Stimulated activated CD8-positive, alpha-beta memory T cell treated with anti-CD3 and anti-CD28 coated beads, Interleukin-15, amount 100 ng/mL, for 48 hours (primary cell): ENCODE measurements at places on chromosomes 4 and X.

DNA sequence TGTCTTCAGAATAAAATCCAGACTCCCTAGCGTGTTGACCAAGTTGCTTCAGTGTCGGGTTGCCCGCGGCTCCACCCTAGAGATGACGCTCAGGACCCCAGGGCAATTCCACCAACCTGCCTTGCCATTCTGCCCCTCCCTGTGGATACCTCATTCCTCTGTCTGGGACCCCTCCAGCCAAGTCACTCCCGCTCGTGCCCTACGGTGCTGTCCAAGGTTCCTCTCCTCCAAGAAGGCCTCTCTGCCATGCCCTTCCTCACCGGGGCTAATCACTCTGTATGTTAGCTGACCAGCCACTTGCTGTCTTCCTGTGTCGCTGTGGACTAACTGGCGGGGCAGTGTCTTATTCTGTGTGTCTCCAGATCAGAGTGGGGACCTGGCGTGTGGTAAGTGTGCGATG is 46.6 kb downstream of the TENM3 start:
- no peak for DNase-seq

DNA sequence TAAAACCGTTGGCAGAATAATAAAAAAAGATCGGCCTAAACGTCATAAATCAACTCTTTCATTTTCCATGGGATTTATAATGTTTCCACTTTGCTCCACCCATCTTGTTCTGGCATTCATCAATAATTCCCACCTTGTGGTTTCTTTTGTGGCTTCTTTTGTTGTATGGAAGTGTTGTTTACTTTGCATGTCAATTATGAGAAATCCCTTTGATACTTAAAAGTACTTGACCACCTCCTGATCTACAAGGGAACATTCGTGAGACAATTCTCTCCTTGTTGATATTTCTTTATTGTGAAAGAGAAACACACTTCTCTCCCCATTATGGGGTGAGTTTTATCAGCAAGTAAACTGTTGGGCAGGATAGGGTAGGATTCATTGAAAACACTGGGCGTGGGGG is 2.8 kb downstream of the AMELX start:
- DNase-seq = no peak

DNA sequence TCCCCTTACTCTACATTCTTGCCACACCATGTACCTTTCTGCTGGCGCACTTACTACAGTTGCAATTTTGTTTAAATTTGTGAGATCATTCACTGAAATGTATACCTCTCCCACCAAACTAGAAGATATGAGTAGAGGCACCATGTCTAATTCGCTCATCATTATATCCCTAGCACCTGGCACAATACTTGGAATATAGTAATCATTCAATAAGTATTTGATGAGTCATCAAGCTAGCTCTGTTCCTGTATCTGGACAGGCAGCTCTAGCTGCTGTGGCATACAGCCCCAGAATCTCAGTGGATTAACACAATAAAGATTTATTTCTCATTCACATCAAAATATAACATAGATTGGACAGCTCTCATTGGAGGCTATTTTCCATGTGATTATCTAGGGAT is 245.9 kb downstream of the IDS start:
- no peak for DNase-seq

DNA sequence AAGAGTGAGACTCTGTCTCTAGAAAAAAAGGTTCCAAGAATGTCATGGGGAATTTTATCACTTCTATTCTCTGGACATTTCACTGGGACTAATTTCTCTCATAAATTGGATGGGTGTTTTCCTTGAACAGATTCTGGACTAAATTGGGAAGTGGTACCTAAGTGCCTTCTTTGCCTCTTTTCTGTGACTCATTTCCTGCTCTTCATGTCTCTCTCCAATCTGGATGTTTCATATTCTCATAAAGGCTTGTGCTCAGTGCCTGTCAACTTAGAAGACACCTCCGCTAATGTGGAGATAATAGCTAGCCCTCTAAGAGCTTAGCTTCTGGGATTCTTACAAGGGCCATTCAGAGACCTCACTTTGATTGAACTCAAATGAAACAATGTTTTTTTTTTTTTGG is 38.0 kb upstream of the IGFBP7 start:
- no peak for DNase-seq

GRCh38 chr4:151233600-151233999 is 43.4 kb upstream of the PRSS48 start:
- no peak for DNase-seq

DNA sequence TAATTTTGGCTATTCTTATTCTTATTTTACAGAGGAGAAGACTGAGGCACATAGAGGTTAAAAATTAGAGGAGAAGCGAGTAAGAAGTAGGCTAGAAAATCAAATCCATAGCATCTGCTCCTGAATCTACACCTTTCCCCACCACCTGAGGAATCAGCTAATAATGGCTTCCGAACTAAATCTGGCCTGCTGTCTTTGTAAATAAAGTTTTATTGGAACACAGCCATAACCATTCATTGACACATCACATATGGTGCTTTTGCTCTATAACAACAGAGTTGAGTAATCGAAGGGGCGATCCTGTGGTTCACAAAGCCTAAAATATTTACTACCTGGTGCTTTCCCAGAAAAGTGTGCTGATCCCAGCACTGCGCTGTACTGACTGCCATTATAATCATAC is 38.2 kb downstream of the F11 start:
- DNase-seq = no peak

- no peak for DNase-seq
Observed at GRCh38 chr4:133624744-133625143, 475.6 kb downstream of the PCDH10 start.

DNA sequence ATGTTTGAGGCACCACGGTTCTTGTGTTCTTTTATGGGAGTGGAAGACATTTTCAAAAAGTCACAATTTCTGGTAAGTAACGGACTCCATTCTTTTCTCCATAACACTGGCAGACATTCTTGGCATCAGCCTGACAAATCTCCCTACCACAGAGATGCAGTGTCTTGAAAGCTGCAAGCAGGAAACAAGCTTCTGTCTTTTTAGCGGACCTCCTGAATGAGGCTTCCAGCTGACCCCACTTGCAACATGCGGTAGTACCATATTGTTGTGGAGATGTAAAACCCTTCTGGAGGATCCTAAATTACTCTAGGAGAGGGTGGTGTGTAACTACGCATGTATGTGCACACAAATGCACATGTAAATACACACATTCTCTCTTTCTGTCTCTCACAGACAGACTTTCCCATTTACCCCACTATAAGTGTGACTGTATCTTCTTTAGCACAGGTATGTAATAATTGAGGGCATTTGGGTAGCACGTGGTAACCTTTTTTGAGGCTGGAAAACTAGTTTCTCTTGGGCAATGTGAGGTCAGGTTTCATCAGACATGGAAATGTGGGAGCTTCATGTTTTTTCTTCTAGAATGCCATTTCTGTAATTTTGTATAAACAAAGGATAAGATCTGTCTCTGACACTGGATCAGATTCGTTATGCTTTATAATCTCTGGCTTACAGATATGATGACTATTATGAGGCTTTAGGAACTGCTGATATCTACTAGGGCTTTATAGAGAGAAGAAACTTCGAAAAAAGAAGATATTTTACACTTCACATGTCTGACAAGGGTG is 130.1 kb downstream of the MGST2 start:
- no peak for DNase-seq

DNA sequence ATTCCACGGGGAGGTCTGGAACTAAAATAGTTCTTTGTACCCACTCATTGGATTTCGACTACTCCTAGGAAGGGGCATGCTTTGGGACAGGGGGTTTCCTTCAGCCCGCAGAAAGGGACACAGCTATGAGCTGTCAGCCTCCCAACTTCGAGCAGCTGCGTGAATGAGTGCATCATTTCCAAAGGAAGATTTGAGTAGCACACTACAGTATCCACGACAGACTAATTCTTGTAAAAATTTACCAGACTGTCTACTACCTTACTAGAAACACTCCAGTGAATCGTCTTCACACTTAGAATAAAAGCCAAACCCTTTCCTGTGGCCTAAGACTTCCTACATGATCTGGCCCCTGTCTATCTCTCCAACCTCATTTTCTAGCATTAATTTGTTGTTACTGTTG is 101.9 kb downstream of the MAOA start:
- no peak for DNase-seq

DNA sequence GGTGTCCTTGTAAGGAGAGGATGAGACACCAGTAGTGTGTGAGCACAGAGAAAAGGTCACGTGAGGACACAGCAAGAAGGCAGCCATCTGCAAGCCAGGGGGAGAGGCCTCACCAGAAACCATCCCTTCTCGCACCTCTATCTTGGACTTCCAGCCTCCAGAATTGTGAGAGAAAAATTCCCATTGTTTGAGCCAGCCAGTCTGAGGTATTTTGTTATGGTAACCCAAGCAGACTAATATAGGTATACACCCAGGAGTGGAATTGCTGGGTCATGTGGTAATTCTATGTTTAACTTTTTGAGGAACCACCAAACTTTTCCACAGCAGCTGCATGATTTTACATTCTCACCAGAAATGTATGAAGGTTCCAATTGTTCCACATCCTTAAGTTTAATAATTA is 25.6 kb downstream of the ZDHHC9 start:
- no peak for DNase-seq

DNA sequence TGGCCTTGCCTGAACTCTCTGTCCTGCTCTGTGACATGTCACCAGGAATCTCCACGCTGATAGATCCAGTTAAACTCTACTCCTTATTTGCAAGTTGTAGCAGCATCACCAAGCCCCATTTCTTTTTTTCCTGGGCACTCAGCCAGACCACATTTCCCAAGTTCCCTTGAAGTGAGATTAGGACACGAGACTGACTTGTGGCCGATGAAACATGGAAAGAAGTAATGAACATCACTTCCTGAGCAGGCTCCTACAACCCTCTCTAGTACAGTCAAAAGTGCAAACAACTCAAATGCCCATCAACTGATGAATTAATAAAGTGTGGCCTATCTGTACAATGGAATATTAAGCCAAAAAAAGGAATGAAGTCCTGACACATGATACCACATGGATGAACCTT is 74.6 kb downstream of the MAP3K15 start:
- no peak for DNase-seq

- no peak for DNase-seq
Observed at GRCh38 chr4:7703688-7704087, 236.0 kb downstream of the AFAP1 start.

- DNase-seq = no peak
Observed at GRCh38 chrX:118530219-118530911, 34.8 kb downstream of the DOCK11 start.

DNA sequence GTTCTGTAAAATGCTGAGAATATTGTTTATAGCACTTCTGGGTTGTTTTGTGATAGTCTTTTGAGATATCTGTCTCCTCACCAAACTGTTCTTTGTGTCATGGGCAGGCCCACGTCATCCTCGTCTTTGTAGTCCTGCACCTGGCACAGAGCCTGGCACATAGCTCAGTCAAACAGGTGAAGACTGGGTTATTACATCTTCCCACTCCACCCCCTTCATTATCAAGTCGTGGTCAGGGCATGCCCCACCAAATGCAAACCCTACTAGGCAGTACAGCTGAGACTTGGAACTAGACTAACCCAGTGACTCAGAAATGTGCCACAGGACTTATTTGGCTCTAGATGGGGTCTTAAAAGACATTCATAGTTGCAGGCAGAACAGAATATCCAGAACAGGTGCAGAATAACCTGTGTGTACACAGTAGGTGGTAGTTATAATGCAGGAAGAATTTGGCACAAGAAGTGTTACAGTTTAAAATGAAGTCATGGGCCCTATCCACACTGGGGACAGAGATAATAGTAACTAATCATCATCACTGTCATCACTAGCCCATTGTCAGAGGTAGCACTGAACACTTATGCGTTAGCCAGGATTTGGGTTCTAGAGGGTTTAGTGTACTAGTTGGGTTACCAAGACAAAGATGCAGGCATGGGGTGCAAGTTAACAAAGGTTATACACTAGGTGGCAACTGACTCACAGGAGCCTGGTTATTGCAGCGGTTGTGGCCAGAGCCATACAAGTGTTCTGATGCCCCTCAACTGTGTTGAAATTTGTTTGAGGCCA is 74.9 kb downstream of the TBL1X start:
- DNase-seq = no peak
